ENCODE measurements at places on chromosomes 16 and 17.

DNA sequence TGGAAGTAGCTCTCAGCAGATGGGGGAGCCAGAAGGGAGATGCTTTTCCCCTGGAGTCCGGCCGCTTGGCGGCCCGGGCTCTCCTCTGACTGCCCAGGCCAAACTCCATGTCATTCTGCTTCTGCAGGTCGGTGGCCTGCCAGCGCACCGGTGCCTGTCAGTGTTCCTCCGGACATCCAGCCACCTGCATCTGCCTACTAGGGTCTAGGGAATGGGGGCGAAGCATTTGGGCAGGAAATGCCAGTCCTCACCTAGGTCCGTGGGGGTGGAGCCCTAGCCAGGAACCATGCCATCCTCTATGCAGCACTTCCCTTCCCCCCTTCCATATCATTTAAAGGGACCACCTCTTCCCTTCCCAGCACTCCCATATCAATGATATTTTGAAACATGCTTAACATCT is 34.2 kb downstream of the GJC1 start:
- DNase-seq = no peak

DNA sequence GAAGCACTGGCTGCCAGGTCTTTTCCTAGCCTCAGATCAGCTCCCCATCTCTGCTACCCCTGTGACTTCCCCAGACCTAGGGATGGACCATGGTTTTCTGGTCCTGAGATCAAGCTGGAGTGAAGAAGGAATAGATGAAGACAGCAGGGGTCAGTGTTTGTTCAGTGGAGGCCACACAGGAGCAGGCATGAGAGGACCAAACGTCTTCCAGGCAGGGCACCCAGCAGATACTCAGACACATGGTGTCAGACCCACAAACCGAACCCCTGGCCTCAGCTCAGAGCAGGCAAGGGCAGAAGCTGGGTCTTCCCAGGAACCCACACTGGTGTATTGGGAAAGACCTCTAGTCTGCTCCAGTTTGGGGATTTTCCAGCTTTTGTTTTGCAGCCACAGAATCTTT is 189.7 kb downstream of the IRX5 start:
- no peak for DNase-seq

GRCh38 chr16:83515395-83515794 is 292.4 kb upstream of the HSBP1 start:
- no peak for DNase-seq

- no peak for DNase-seq
Observed at GRCh38 chr17:74678541-74678940, 34.2 kb downstream of the CD300LF start.

DNA sequence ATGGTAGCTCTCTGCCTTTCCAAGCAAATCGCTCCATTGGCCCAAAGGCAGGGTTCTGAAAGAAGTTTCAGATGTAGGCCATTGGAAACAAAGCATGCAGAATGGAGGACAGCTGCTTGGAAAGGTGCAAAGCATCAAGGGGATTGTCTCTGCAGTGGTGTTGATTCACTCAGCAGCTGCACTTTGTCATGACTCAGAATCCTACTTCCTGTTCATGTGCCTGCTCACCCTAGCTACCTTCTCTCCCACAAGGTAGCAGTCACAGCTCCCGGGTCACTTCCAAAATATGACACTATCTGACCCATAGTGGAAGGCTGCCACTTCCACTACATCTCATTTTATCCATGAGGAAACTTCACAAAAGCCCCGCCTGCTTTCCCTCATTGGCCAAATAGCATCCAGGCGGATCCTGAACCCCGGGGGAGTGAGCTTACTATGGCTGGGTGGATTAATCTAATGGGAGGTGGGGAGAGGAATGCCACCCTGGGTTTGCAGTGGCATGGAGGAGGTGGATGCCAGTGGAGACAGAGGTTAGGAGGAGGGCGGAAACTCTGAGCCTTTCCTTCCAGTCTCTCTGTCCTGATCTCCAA is 74.7 kb upstream of the NKD1 start:
- DNase-seq = no peak

- DNase-seq = no peak
Observed at GRCh38 chr16:60763869-60764268, 1272.4 kb downstream of the CDH8 start.

GRCh38 chr16:74795104-74795503 is 20.5 kb upstream of the FA2H start:
- no peak for DNase-seq

DNA sequence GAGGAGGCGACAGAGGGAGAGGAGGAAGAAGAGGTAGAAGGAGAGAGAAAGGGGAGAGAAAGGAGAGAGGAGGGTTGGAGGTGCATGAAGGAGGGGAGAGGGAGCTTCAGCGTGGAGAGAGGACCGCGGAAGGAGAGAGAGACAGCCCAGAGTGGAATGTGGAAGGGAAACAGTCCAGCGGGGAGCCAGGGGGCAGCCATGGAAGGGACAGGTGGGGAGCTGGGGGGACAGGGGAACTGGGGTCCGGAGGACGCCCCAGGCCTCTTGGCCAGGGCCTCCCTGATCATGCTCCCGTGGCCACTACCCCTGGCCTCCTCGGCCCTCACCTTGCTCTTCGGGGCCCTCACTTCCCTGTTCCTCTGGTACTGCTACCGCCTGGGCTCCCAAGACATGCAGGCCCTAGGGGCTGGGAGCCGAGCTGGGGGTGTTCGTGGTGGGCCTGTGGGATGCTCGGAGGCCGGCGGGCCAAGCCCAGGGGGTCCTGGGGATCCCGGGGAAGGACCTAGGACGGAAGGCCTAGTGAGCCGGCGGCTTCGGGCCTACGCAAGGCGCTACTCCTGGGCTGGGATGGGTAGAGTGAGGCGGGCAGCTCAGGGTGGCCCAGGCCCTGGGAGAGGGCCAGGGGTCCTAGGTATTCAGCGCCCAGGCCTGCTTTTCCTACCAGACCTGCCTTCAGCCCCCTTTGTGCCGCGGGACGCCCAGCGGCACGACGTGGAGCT is 759 bp downstream of the ASPHD1 start:
- no peak for DNase-seq

- DNase-seq = no peak
Observed at GRCh38 chr17:43532581-43532980, 13.6 kb downstream of the ETV4 start.

DNA sequence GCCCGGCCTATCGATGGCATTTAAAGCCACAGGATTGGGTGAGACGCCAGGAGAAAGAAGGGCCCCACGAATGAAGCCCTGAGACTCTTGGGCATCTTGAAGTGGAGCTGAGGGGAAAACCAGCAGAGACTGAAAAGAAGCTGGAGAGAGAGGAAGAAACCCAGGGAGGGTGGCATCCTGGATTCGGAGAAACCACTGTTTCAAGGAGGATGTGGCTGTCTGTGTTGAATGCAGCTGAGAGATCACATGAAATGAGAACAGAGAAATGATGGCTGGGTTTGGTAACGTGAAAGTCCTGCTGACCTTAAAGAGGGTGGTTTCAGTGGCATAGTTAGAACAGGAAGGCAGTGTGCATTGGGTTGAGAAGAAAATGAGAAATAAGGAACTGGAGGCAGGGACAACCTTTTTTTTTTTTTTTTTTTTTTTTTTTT is 3.8 kb downstream of the TNFSF12 start:
- DNase-seq = no peak

- no peak for DNase-seq
Observed at GRCh38 chr17:21201298-21201595, 12.7 kb downstream of the TMEM11 start.

GRCh38 chr16:2089706-2090480 is 42.1 kb downstream of the TSC2 start:
- DNase-seq = no peak

DNA sequence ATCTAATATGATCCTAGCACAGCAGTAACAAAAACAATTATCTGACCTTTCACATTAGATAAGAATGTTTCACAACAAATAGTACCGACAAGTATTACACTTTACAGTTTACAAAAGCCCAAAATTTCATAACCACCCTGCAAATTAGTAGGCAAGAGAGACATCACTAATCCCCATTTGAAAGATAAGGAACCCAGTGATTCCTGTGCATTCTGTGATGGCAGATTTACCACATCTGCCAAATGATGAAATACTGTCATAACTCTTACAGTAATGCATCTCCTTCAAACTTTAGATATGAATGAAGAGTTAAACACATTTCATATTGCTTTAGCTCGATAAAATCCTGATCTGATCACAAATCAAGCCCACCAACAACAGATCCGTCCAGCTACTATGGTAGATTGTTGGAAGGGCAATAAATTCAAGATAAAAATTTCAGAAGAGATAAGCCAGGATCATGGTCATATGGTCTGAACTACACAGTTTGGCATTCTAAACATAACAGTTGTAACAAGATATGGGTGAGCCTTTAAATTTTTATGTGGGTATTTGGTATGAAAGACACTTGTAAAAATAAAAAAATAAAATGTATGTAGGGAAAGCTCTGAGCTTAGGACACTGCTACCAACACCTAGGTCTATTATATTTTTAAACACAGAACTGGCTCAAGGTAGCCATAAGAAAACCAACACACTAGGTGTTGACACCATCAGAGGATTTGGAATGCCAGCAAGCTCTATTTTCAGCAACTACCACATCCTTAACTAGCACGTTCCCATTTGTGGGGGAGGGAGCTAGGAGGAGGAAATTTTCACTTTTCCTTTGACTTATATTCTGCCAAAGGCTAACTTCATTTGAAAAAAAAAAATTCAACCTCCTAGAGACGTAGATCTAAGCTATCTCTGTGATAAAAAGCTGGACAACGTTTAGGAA is 9.3 kb downstream of the YWHAE start:
- no peak for DNase-seq

DNA sequence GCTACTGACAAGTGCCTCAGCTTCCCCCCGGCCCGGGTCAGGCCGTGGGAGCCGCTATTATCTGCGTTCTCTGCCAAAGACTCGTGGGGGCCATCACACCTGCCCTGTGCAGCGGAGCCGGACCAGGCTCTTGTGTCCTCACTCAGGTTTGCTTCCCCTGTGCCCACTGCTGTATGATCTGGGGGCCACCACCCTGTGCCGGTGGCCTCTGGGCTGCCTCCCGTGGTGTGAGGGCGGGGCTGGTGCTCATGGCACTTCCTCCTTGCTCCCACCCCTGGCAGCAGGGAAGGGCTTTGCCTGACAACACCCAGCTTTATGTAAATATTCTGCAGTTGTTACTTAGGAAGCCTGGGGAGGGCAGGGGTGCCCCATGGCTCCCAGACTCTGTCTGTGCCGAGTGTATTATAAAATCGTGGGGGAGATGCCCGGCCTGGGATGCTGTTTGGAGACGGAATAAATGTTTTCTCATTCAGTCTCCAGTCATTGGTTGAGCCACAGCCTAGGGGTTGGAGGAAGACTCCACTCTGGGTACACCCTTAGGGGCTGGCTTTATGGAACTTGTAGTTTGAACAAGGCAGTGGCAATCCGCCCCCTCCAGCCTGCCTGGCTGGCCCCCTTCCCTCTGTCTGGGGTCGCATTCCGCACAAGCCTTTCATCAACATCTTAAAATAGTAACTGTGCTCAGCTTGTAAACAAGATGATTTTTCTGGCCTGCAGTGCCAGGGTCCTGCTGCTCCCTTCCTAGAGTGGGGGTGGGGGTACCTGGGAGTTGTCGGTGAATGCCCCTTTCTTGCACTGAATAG is 4.1 kb downstream of the SYNGR2 start:
- DNase-seq = no peak

DNA sequence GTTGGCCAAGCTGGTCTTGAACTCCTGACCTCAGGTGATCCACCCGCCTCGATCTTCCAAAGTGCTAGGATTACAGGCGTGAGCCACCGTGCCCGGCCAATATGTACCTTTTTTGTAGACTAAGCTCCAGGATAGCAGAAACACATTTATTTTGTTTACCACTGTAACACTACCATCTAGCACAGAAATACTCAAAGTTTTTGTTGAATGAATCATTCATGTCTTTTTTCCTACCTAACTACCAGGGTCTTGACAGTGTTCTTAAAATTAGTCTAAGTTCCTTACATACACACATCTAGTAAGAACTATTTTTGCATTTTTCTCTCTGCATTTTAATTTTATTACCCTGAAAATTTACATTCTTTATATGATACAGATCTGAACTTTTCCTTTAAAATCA is 44.4 kb downstream of the AKAP10 start:
- no peak for DNase-seq

- no peak for DNase-seq
Observed at GRCh38 chr16:56300891-56301850, 109.9 kb downstream of the GNAO1 start.

DNA sequence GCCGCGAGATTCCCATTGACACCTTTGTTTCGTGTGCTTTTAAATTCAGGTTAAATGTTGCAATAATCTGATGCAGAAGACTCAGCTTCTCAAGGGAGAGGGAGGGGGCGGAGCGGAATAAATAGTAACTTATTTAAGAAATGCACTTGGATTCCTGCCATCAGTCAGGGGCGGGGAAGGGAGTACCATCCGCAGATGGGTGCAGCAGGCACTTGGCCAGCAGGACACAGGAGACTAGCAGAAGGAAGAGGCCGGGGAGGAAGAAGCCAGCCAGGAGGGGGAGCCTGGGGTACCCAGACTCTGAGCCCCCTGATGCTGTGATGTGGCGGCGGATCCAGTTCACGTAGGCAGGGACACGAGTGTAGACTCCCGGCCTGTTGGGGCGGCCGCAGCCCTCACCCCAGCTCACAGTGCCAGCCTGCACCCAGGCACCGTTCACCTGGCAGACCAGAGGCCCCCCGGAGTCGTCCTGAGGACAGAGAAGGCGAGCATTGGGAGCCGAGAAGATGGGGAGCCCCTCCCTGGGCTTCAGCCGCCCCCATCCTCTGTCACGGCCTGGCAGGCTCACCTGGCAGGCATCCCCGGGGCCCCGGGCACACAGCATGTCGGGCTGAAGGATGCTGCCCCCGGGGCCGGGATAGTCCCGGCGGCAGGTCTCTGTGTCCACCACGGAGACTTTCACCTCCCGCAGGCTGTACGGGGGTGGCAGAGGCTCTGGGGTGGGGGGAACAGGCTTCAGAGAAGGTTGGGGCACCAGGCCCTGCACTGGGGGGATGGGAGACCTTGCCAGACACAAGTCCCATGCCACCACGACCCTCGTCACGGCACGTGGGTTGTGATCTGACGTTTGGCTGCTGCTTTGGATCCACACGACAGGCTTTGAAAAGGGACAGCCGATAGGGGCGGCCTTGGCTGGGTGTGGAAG is 3.2 kb downstream of the TPSG1 start:
- no peak for DNase-seq

DNA sequence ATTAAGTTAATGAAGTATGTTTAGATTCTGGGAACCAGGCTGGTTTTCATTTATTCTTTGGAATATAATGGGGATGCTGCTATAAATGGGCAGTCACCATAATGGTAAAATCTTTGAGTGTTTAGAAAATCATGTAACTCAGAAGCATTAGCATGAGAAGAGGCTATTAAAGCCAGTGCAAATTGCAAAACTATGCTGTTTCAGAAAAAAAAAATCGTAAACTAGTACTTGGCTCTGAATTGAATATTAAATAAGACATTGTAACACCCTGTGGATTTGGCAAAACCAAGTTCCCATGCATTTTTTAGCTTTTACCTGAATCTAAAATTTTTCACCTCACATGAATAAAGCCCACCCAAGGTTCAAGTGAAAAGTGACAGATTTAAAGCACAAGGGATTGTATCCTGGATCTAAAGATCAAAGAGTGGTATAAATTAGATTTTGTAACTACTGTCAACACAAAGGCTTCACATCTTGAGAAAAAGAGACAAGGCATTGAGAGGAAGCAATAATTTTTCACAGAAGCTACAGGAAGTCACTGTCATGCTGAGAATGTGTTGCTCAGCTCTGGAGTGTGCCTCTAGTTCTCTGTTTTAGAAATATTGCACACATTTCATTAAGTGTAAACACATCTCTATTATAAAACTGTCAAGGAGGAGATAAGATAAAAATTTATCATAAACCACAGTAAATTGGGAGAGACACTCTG is 142.2 kb downstream of the ABCA8 start:
- DNase-seq = no peak

Measured in pulmonary artery endothelial cell (primary cell).